ENCODE measurements at places on chromosomes 12 and 14. TPM values are rescaled to one million over a fixed set of nuclear protein-coding genes. Genes with fewer than 3 reads are reported as not detected.

The HVCN1 gene
- 9.7 TPM for total RNA-seq

The ADAM21 gene
- not detected for total RNA-seq

The NINJ2 gene
- total RNA-seq: 3.1 TPM

The FAM186B gene
- 0.37 TPM for total RNA-seq

The KLRK1 gene
- 0.75 TPM for total RNA-seq

The WNT1 gene
- total RNA-seq: 0.60 TPM

The MYO1H gene
- not detected for total RNA-seq

The EFS gene
- not detected for total RNA-seq

The USP44 gene
- 4.3 TPM for total RNA-seq

The PSME1 gene
- 340 TPM for total RNA-seq

The CACNB3 gene
- total RNA-seq: 13.1 TPM
